ENCODE measurements at places on chromosomes 7 and 10. TPM values are rescaled to one million over a fixed set of nuclear protein-coding genes. Genes with fewer than 3 reads are reported as not detected.

Gene TRIM50
- total RNA-seq: not detected

Gene FXYD4
- total RNA-seq: not detected

Gene TET1
- 3.0 TPM for total RNA-seq

Gene TLX1
- not detected for total RNA-seq

Gene OR6V1
- not detected for total RNA-seq

Gene THSD7A
- total RNA-seq: 1.1 TPM

Gene ELFN1
- 3.0 TPM for total RNA-seq

Gene LIPF
- total RNA-seq: not detected

Gene CCDC7
- 18.0 TPM for total RNA-seq

Gene FGF8
- 0.16 TPM for total RNA-seq

Gene RARRES2
- 2.4 TPM for total RNA-seq

Gene VAX1
- total RNA-seq: not detected

Gene KNDC1
- total RNA-seq: 3.3 TPM

Gene GIMAP7
- total RNA-seq: not detected

Gene CHST12
- total RNA-seq: 2.7 TPM

Gene GBF1
- 17.0 TPM for total RNA-seq

Gene VSIR
- 19.2 TPM for total RNA-seq

Gene SMO
- total RNA-seq: 8.7 TPM

Gene VPS26A
- 33.6 TPM for total RNA-seq

Gene MOGAT3
- total RNA-seq: not detected

Gene TMEM229A
- not detected for total RNA-seq

Gene SNX10
- not detected for total RNA-seq

Gene ANXA8L1
- total RNA-seq: 0.17 TPM

Gene SRGN
- 47.3 TPM for total RNA-seq

Gene VGF
- total RNA-seq: not detected

Gene SPAG6
- total RNA-seq: not detected

Gene COL17A1
- total RNA-seq: 0.94 TPM

Gene CHN2
- total RNA-seq: 0.09 TPM

Gene ELN
- total RNA-seq: 6.5 TPM

Gene ASAH2
- 0.26 TPM for total RNA-seq

Gene TAS2R41
- not detected for total RNA-seq

Gene TLL2
- total RNA-seq: under 0.01 TPM

Gene CHST3
- total RNA-seq: 16.9 TPM

Gene MLXIPL
- 0.16 TPM for total RNA-seq

Gene POLD2
- total RNA-seq: 57.8 TPM

Gene VPS50
- 36.1 TPM for total RNA-seq

Gene SFXN2
- 4.3 TPM for total RNA-seq

Gene KCNH2
- 0.17 TPM for total RNA-seq

Gene DGKI
- total RNA-seq: 1.9 TPM

Gene POLR2J3
- 18.1 TPM for total RNA-seq

Measured in bronchial smooth muscle cell (primary cell).